Progenitor cell of endocrine pancreas (in vitro differentiated cells): ENCODE measurements at places on chromosomes 7 and 10.

DNA sequence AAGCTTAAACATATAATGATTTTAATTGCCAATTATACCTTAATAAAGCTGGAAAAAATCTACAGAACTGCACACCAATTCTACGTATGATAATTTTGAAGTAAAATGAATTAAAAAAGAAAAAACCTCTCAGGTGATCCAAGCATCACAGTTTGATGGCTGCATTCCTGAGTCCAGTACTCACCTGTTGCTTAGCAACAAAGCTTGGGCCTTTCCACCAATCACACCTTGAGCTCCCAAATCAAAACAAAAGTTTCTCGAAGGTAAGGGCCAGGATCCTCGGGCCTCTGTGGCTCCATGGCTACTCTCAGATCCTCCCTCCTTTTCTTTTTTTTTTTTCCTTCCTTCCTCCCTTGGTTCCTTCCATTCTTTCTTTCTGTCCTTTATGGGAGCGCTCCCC, 137.2 kb upstream of the PCBD1 start:
- no peak for DNase-seq

DNA sequence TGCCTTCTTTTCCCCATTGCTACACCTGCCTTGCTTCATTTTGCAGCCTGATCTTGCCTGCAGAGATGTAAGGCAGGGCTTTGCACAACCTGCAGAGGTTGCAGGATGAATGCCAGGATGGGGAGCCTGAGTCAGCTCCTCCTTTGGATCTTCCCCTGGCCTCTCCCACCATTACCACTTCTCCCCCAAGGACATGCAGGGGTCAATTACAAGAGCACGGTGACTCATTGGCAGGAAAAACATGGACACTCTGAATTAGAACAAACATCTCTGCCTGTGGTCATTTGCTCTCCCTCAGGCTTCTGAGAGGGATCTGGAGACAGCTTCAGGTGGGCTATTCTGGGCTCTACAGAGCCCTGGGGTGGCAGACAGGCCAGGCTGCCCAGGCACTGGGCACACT, 89.2 kb downstream of the HERPUD2 start:
- DNase-seq: no peak

DNA sequence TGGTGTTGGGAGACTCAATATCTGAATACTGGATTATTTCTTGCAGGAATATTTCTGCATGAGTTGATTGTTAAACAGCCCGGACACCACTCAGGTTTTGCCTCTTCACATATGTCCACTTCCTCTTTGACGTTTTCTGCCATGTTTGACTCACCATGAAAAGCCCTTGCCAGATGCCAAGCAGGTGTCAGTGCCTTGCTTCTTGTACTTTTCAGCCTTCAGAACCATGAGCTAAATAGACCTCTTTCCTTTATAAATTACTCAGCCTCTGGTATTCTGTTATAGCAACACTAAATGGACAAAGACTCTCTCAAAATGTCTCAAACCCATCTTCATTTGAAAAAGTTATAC, 24.7 kb upstream of the MACC1 start:
- DNase-seq: no peak

DNA sequence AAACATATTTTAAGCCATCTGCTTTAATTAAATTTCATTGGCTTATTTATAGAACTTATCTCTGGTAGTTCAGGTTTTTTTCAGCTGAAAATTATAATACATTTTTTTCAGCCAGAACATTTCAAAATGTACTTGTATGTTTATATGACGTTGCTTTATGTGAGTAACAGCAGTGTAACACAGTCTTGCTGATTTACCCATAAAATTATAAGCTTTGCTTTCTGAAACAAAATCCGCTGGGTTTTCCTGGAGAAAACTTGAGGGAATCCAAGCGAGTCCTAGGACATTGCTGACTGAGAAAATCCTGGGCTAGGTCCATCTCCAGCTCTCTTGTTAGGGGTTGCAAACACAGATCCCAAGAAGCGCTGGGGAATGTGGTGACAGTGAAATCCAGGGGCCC, 112.2 kb upstream of the GATA3 start:
- no peak for DNase-seq

DNA sequence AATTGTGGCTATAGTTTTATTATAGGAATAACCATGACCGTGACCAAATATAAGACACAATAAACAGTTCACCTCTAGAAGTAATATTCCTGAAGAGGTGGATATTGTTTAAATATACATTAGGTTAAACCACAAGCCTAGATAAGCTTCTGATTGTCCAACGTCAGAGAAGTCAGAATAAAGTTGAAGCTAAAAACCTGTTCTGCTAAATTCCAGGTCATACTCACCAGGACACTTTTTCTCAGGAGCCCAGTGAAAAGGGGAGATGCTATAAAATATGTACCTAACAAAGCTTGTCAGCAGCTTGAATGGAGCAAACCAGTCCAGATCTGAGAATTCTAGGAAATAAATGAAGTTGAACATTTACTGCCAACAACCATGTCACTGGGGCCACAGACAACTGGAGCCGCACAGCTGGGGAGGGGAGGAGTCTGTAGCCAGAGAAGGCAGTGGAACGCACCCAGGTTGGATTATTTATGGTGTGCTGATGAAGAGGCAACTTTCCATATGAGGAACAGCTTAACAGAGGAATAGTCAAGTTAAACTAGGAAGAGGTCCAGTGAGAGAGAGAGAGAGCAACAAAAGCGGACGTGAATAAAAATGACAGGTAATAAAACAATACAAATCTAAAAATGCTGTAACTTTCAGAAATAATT, 191.1 kb downstream of the ZNF438 start:
- DNase-seq: no peak

GRCh38 chr7:8214244-8214824, 47.6 kb downstream of the ICA1 start:
- no peak for DNase-seq

GRCh38 chr10:4073912-4074311, 288.9 kb upstream of the KLF6 start:
- DNase-seq: no peak

GRCh38 chr10:49076741-49077521, 38.4 kb downstream of the VSTM4 start:
- peak; percentile 2 for DNase-seq

GRCh38 chr10:72335394-72336258, 19.1 kb downstream of the DNAJB12 start:
- no peak for DNase-seq

- DNase-seq: no peak
Observed at GRCh38 chr10:98778277-98778759, 331.6 kb upstream of the HPS1 start.

GRCh38 chr10:24721229-24722106, 2.2 kb downstream of the ARHGAP21 start:
- DNase-seq: peak; percentile 30
